ENCODE measurements at places on chromosomes 6 and 20.
A peak's percentile ranks its signal among the peaks of the same experiment; 100 is the strongest.

DNA sequence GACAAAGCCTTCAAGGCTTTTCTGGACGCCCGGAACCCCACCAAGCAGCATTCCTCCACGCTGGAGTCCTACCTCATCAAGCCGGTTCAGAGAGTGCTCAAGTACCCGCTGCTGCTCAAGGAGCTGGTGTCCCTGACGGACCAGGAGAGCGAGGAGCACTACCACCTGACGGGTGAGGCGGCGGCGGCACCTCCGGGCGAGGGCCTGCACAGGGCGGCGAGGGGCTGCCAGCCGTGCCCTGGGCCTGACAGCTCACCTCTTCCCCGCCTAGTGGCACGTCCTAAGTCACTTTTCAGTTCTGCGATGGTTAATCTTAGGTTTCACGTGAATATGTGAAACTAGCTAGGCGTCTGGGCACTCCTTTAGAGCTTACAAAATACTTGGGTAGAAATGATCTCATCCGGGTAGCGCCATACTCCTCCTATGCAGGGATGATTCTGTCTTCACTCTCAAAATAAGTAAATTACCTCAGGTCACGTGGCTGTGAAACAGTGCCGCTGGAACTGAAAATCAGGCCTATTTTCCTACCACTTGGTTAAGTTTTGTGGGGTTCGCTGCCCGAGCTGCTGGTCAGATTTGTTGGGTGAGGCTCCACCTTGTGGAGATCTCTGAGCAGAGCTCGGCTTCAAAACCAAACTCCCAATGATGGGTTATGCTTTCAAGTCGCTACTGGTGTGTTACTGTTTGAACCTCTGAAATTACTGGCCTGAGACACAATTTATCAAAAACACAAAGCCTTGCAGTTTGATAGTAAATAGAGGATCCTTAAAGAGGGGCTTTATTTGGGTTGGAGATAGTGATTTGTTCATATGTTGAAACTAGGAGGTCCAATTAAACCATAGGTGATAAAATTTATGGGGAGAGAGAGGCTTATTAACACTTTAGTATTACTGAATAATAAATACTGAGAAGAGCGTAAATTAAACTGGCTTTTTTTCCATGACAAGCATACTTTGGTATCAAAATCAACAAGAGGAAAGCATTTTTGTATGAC, 15.5 kb upstream of the CLDN20 start:
- DNase-seq: peak; percentile 55

GRCh38 chr20:62671765-62672164, 29.5 kb downstream of the SLCO4A1 start:
- no peak for DNase-seq

DNA sequence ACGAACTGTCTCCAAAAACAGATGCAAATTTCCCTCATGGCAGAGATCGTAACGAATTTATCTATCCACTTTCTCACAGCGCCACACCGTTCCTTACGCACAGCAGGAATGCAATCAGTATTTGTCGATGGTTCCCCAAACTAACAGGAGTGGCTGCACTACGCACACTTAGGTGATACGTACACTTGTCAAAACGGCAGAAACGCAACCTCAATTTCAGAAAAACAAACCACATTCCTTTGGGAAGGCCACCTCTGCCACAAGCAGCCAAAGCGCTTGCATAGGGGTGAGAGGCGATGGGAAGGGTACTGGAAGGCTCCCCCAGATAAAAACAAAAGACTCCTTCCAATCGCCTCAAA, 638 bp downstream of the MDN1 start:
- DNase-seq: no peak

- no peak for DNase-seq
These were observed 56.4 kb upstream of the VSTM2L start for GRCh38 chr20:37846573-37846972.

DNA sequence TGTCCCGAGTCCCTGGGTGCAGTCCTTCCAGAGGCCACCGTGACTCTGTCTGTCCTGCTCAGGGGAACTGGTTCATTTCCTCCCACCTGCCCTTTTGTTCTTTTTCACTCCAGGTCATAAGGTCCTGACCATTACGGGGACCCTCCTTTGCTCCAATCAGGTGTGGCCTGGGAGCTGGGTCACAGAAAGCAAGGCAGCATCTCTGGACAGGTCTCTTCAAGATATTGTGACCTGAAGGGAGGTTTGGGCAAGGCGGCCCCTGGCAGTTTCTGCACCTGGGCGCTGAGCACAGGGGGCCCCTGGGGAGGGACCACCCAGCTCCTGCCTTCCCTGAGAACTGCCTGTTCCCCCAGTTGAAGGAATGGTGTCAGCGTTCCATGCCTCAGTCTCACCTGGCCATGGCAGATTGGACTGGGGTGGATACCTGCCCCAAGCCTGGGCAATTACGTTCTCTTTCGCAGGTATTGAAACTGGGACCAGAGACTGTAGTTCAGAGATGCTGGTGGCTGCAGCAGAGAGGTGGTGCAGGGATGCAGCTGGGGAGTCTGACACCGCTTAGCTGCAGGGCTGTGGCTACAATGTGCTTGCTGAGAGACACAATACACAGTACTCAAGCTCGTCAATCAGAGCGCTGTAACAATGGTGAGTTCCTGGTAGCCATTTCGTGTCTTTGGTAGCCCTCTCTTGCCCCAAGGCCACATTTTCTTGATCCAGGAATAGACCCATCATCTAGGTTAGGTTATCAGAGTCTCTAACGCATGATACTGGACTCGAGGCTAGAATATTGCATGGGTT, 15.6 kb upstream of the NELFCD start:
- no peak for DNase-seq

DNA sequence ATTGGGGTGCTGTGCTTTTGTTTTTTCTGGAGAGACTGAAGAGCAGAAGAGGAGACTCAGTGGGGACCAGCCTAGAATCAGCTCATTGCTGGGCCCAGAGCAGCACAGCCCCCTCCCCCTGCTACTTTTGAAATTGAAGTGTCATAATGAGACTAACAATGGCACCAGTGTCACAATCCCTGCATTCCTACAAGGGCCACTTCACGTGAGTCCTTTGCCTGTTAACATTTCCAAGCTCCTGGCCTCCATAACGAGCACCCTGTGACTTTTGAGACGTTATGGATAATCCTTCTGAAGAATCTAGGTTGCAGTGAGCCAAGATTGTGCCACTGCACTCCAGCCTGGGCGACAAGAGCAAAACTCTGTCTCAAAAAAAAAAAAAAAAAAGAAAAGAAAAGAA, 41.7 kb downstream of the CNBD2 start:
- no peak for DNase-seq

DNA sequence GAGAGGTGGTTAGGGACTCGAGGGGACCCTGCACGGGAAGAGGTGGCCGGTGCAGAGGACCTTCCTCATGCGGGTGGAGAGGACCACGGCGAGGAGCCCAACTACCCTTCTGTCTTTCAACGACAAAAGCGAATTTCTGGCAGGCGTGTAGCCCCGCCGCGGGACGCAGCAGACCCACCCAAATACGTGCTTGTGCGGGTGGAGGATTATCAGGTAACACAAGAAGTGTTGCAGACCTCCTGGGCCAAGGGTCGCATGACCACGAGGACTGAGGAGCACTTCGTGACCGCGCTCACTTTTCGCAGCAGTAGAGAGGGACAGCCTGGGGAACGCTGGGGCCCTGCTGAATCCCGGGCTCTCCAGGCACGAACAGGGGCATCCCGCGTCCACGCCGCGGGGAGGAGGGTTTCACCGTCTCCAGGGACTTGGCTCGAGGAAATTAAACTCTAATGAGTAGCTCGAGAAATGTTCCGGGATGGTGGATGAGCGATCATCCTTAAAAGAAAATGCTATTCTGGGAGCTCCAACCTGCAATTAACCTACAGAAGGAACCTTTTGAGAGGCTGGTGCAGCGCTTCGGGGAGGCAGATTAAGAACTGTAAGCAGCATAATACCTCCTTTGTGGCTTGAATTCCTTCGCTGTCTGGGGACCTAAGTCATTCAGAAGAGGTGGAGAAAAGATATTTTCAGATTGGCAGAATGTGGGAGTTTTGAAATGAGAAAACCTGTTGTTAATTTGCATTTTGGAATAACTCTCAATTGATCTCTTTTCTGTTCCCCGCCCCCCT, 804 bp downstream of the C6orf141 start:
- peak; percentile 29 for DNase-seq

- DNase-seq: no peak
These were observed 77.7 kb downstream of the EFHC1 start for GRCh38 chr6:52497652-52498408.

- no peak for DNase-seq
These were observed 68.1 kb downstream of the CD40 start for GRCh38 chr20:46186210-46186609.

- DNase-seq: no peak
These were observed 83.4 kb upstream of the NEDD9 start for GRCh38 chr6:11315743-11316437.

All from Caco-2 (cell line).